ENCODE measurements at places on chromosomes 2 and 18.

GRCh38 chr2:172100935-172101820 lies 1.5 kb downstream of the DLX2 start:
- H3K27ac ChIP-seq: no peak overlapping the region
- H3K36me3 ChIP-seq: no peaks in the 10 kb centered on the region
- H3K4me1 ChIP-seq: peaks cover 6% of the 10 kb centered on the region
- no peak overlapping the region for H3K4me3 ChIP-seq

DNA sequence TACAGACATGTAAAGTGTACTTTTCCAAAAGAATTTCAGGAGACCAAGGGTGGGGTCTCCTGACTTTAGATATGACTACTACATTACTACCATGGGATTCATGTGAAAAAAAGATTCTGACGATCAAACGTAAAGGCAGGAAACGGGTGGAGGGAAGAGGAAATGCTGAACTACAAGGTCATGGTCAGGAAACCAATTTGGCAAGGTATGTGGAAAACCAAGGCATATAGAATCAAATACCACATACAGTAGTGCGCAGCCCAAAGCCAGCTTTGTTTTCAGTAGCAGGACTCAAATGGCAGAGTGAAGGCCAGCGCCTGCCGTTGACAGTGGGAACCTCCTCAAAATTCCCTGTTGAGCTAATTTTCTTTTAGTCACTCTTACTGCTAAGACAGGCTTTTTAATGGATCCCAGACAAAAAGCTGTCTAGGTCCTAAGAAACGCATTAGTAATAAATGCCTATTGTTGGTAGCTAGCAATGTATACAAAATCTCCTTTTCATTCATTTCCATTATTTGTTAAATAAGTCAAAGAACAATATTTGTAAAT lies 57.6 kb upstream of the SERTAD2 start:
- no peak overlapping the region for H3K27ac ChIP-seq
- DNase-seq: no peak
- no peak overlapping the region for H3K4me3 ChIP-seq

DNA sequence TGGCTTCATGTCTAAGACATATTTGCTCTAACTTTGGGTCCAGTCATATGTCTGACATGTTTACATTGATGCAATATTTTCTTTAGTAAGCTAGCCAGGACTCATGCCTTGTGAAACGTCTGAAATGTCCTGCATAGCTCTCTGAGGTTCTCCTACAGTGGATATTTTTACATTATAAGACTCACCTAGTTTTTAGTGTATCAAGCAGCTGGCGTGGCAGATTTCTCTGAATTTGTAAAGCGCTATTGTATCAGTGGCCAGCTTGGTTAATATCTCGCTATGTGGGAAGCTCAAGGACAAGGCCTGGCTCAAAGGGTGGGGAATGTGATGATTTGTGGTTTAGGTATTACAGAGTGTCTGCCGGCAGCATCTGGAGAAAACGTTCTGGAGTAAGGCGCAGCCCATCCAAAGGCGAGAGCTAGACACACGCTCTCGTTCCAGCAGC lies 164.3 kb downstream of the LTBP1 start:
- DNase-seq: no peak
- H3K36me3 ChIP-seq: no peaks in the 10 kb centered on the region
- H3K27me3 ChIP-seq: no peaks in the 10 kb centered on the region
- H3K4me3 ChIP-seq: no peak overlapping the region
- no peaks in the 10 kb centered on the region for H3K4me1 ChIP-seq

DNA sequence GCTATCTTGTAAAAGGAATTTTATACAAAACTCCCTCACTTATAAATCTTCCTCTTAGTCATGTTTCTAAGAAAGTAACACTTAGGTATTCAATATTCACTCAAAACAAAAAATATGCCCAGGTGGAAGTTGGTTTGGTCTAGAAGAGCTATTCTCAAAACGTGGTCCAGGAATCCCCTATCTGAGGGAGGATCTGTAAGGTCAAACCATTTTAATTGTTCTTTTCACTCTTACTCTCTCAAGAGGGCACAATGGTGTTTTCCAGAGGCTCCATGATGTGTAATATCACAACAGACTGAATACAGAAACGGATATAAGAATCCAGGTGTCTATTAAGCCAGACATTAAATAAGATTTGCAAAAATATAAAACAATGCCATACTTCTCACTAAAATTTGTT lies 9.9 kb downstream of the MOB1A start:
- no peaks in the 10 kb centered on the region for H3K27me3 ChIP-seq
- H3K36me3 ChIP-seq: peaks cover 4% of the 10 kb centered on the region
- H3K4me3 ChIP-seq: no peak overlapping the region
- no peak overlapping the region for H3K27ac ChIP-seq
- DNase-seq: no peak

Measured in iPS DF 6.9 (cell line).